C1 segment of cervical spinal cord (tissue), 14 donors: ENCODE measurements at places on chromosomes 7 and 10.
A peak's percentile ranks its signal among the peaks of the same experiment; 100 is the strongest.

DNA sequence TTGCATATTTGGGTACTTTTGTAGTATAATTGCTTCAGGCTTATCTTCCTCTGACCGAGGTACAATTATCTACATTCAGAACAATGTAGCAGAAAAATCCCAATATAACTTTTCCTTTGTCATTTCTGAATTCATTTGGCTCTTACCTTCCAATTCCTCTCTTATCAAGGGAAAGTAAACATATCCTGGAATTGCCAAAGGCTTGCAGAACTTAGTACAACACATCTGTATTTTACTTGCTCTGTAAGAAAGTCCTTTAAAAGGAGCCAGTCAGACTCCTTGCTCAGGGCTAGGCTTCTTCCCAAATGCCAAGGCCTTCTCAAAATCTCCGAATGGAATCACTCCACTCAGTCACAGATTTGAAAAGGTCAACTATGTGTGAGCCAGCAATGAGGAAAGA is 43.3 kb upstream of the ABCB4 start:
- no peak for DNase-seq

GRCh38 chr7:134454277-134454676 is 4.6 kb downstream of the AKR1B1 start:
- DNase-seq, result no peak

DNA sequence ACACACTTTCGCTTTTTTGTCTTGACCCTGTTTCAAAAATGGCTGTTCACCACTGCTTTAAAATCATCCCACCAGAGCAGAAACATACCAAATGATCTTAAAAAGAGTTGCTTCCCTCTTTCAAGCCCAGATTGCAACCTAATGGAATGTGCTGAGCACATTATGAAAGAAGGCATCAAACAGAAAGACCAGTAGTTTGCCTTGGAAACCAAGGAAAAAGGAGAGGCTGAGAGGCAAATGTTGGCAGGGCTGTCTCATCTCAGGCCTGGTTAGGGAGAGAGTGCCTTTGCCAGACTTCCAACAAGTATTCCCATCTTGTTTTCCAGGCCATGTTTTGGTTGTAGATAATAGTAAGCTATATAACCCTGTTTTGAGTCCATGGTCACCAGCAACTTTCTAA is 64.3 kb downstream of the ABCB4 start:
- no peak for DNase-seq

DNA sequence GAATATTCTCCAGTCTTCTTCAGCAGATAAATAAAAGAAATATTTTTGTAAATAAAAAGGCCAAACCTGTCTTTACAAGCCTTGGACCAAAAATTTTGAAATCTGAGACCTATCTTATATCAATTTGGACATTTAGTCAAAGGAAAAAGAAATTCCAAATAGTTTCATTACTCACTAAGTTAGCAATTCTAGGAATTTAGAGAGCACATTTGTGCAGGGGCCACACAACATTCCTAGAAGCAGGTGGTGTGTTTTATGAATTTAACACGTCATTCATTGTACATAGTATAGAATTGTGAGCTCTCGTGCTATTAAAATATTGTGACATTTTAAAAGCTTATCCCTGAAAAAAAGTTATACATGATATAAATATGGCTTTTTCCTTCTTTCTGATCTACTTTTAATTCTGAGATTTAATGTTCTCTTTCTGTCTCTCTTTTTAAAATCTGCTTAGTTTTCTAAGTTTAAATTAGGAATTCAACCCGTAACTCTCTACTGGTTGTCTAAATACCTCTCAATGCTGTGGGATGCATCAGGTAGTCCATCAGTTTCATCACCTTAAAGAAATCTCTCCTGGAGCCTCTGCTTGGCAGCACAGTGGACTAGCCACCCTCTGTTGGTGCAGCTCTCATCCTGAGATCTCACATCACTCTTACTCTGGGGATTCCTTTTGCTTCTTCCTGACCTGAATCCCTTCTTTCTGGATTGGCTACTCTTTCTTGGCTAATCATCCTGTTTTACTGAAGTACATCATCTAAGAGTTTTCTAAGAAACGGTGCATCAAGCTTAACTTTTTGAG is 124.5 kb downstream of the SEMA3E start:
- DNase-seq, result no peak

DNA sequence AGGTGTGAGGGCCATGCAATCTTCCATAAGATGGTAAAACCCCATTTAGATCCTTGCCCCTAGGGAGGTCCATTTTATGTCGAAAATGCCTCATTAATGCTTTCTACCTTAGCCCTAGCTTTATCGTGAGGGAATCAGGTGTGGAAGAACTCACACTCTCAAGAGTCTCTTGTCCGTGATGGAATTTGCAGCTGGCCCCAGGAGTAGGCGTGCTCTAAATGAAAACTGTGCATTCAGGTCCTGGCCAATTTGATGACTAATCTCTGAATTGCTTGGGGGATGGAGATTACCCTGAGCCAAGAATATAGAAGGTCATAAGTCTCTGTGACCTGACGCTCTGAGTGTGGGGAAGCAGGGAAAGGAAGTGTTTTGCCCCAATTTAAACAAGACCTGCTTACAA is 6.6 kb downstream of the C10orf90 start:
- no peak for DNase-seq

DNA sequence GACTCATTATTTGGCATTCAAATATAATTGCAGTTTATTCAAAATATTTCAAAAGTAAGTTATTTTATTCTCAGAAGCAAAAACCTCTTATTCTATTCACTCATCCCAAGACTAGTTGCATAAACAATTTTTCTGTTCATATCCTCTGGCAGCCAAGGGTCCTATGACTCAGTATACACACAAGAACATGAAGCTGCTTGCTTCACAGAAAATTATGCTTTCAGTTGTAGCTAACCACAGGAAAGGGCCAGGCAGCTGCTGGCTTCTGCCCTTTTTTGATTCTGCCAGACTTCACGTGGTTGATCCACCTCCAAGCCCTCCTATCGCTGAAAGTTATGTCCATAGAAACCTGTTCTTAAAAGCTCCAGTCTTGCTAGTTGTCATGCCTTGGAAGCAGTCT is 108.8 kb downstream of the ABCA13 start:
- DNase-seq, result no peak

GRCh38 chr7:106448346-106448991 is 163.7 kb upstream of the NAMPT start:
- no peak for DNase-seq

- DNase-seq, result no peak
These were observed 2.7 kb upstream of the MPP7 start for GRCh38 chr10:28305553-28305952.

DNA sequence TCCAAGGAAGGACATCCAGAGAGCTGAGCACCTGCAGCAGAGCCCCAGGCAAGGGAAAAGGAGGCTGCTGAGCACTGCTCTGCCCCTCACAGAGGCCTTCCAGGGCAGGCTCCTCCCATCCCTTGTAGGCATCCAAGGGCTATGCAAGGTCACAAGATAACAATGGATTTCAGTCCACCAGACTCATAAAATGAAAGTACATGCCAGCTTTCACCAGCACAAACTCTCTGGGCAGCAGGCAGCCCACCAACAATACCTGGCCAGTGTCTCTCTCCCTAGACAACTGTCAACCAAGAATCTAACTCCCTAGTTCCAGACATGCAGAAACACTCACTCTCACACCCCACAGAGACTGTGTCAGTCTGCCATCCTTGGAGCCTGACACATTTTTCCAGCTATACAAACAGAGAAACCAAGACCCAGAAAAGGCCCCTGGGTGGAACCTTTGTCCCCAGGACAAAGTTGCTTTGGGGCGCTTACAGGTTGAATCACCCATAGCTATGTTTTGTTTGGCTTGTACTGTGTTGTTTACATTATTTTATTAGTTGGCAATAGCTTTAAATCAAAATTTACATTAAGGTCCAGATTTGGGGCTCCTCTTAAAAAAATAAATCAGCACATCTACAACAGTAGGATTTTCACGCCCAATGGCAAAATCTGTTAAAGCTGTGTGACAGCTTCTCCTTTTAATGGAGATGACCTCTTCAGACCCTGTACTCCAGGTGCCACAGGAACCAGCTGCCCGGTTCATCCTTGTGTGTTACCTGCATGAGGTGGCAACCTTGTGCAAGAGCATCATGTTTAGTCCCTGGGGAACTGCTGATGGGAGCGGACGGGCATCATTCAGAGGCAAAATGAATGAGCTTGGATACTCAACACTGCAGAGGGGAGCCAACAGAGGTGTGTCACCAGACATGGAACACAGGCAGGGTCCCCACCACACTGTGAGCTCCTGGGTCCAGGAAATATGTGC is 5.2 kb downstream of the GRID1 start:
- DNase-seq, result peak; percentile 68

- DNase-seq, result no peak
These were observed 607.9 kb upstream of the MKI67 start for GRCh38 chr10:128734161-128734560.
